CD4-positive, alpha-beta T cell treated with Interleukin-10 for 1 hour (primary cell): ENCODE measurements at places on chromosomes 16 and 17.

DNA sequence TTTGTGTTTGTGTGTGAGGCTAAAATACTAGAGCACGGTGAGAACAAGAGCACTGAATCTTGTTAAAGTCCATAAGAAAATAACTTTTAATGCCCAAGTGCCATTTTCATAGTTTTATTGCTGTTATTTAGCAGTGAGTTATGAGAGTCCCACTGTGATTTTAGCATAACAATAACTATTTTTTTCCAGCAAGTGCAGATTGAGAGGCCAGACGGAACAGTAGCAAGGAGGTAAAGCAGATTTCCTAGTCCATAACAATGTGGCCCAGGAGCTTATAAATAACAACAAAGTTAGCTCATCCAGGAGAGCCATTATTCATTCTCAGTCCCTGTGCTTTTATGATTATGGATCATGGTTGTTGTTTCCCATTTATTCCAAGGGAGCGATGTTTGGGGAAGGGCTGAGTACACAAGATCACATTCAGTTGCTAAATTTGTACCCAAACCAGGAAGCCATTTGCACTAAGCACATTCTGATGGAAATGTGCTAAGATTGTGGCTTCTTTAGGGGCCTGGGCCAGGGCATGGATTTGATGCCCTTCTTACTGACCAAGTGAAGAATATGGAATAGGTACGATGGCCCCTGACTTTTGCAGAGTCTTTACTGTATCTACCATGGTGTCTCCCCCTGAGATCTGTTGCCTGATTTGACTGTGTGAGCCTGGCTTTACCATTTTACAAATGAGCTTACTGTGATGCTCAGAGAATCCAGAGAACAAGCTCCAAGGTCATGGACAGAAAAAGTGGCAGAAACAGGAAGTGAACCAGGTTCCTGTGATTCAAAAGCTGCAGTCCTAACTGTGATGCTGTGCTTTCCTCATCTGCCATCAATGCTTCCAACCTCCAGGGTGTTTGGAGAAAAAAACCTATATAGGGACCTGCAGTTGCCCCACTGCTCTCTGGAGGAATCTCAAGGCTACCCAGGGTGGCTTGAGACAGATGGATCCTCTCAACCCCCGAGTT lies 204.7 kb upstream of the HSBP1 start:
- DNase-seq = no peak

GRCh38 chr17:76982408-76983074 lies 114.3 kb downstream of the MGAT5B start:
- DNase-seq = peak; percentile 12

DNA sequence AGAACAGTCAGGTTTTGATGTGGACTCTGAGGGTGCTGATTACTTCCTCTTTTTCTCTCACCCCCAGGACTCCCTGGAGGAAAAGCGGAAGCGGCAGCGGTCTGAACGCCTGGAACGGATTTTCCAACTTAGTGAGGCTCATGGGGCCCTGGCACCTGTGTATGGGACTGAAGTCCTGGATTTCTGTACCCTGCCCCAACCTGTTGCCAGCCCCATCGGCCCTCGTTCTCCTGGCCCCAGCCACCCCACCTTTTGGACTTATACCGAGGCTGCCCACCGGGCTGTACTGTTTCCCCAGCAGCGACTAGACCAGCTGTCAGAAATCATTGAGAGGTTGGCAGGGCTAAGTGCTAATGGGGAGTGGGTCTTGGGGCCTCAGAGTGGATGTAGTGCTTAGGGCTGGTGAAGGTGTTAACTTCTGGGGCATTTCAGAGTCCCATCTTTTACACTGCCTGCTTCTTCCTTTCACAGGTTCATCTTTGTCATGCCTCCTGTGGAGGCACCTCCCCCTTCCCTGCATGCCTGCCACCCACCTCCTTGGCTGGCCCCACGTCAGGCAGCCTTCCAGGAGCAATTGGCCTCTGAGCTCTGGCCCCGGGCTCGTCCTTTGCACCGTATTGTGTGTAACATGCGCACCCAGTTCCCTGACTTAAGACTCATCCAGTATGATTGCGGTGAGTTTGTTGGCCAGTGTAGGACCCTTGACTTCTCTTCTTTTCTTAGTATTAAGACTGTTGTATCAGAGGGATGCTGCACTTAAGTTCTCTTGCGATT lies 19.1 kb upstream of the PHKG2 start:
- DNase-seq = no peak

DNA sequence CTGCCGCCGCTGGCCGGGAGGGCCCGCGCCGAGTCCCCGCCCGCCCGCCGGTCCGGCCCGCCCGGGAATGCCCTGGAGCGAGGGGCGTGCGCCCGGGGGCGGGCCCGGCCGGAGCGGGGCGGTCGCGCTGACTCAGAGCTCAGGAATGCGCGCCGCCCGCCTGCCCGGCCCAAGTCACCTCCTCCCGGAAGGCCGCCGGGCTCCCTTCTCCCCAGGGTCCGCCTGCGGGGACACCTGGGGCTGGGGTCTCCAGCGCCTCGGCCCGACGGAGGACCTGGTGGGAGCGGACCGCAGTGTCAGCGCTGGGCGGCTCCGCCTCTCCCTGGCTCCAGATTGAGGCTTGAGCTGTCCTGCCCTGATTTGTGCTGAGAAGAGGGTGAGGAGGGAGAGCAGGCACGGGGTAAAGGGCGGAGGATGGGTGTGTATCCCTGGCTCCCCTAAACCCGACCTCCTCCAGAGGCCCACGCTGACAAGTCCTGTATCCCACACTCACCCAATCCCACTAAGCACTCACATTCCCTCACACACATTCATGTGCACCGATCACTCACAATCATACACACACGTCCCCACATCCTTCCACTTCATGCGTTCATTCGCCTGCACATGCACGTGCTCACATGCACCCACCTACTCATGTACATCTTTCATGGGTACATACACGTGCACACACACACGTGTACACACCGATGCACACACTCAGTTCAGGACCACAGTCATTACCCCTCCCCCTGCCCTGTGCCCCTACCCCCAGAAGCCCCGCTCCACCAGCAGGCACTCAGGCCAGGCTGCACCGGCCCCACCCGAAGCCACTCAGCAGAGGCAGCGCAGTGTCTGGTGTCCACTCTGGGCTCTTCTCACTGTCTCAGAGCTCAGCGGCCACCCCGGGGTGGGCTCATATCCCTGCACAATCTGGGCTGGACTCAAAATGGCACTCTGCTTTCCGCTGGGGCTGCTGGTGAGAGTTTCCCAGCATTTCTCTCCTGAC lies at the start of gene RHBDF1:
Gene RHBDF1 (minus strand): TSS at position 71 of the 988 bp plus-strand sequence. CDS start 7,616 bp downstream, outside the sequence.
- DNase-seq = no peak

DNA sequence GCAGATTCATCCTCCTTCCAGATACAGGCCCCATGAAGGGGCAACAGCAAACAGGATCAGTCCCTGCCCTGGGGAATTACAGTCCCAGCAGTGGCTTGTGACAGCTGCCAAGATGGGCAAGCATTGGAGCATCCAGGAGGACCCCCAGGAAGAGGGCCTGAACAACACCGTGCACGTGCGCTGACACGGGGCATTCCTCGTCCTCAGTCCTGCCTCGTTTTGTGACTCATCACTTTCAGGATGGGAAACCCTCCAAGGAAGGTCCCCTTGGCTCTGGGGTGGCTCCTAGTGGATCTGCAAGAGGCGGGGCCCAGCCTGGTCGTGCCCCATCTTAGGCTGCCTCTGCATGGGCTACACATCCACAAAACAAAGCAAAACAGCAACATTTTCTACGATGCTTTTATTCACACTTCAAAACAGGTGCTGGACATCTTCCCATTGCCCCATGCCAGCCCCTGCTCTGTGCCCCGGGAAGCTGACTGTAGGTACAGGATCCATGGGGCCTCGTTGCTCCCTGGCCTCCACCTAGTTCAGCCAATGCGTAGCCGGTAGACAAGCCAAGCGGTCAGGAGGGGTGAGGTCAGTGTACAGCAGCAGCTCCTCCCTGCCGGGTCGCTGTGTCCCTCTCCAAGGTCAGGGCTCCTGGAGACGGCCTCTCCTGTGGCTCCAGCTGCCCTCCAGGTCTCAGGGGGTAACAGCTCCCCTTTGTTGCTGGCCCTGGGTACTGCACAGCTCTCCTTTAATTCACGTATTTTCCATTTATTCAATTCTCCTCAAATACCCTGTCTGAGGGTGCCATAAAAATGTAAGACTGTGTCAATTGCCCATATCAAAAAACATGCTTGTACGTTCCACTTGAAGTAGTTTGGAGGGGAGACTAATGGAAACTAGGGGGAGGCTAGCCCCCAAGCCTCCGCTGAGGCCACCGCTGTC lies 32.2 kb downstream of the ACTG1 start:
- DNase-seq = no peak

DNA sequence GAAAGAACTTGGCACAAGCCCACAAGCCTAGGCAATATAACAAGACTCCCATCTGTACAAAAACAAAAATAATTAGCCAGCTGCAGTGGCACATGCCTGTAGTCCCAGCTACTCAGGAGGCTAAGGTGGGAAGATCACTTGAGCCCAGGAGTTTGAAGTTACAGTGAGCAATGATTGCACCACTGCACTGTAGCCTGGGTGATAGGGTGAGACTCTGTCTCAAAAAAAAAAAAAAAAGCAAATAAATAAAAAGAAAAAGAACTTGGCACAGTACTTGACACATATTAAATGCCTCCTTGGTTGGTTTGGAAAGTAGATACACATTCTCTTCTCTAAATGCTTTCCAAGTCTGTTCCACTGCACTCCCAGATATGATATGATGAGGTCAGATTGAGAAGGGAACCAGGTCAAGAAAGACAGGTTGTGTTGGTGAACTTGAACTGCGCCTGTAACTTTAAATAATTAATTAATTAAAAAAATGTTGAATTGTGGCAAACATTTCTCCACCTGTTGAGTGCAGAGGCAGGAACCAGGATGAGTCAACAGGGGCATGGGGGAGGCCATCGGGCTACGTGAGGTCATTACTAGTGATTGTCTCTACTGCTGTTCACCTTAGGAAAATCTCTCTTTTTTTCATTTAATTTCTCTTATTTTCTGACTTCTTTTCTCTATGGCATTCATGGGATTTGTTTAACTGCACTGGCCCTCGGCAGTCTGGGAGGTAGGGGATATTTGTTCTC lies 25.9 kb upstream of the EFCAB13 start:
- DNase-seq = no peak

GRCh38 chr17:78468366-78468765 lies 89.9 kb downstream of the PGS1 start:
- DNase-seq = no peak

DNA sequence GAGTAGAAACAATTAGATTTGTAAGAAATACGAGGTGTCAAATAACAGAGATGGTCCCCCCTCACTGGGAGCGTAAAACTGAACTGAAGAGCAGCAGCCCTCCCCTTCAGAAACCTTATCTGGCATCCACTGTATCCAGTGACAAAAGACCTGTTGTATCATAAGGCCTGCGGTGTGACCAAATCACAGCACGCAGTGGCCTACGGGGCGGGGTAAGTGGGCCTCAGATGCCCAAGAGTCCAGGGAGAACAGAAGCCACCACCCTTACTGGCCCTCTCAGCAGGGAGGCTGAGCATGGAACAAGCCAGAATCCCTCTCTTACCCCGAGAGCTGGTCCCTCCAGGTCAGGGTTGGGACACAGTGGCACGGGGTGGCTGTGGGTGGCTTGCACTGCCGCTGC lies 5.5 kb downstream of the JMJD6 start:
- DNase-seq = no peak

DNA sequence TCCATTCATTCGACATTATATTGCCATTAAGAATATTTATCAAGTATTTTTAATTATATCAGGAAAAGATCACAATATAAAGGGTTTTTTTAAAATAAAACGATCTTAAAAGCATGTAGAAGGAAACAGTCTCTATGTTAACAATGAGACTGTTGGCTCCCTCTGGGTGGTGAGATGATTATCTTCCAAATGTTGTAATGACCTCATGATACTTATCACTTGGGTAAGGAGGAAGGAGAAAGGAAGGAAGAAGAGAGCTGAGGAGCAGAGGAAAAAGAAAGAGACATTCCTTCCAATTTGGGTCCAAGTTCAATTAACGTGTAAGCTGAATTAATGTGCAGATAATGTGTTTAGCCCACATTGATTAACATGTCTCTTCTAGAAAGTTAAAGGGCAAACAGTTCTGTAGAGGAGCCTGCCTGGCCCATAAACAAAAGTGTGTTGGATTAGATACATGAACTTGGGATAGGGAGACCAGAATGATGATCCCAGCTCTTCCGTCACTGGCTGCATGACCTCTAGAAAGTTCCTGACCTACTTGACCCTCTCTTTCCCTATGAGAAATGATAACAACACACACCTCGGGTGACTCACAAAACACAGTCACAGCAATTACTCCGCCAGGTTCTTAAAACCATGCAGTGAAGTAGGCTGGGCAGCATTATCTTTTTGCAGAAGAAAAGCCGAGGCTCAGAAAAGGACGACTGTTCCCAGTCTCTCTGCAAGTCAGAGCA lies 32.0 kb downstream of the PIMREG start:
- no peak for DNase-seq

DNA sequence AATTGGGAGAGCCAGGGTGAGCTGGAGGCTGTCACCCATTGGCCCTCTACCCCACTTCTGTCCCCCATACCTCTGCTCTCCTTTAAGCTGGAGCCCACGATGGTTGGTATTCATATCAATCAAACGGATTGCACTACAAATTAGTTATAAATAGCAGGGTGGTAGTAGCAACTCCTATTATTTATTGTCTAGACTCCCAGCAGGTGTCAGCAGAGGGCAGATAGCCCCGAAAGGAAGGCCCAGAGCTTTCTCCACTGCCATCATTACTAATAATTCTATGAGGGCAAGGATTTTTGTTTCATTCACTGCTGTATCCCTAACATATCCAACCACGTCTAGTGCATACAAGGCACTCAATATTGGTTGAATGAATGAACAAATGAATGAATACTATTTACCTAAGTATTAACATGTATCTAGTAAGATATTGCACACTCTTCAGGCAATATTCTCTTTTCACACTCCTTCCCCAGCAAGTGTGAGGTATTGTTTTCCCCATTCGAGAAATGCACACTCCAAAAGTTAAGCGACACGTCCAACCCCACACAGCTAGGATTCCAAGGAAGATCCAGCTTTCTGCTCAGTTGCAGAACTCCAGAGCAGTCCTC lies 6.3 kb downstream of the C17orf50 start:
- peak; percentile 49 for DNase-seq

DNA sequence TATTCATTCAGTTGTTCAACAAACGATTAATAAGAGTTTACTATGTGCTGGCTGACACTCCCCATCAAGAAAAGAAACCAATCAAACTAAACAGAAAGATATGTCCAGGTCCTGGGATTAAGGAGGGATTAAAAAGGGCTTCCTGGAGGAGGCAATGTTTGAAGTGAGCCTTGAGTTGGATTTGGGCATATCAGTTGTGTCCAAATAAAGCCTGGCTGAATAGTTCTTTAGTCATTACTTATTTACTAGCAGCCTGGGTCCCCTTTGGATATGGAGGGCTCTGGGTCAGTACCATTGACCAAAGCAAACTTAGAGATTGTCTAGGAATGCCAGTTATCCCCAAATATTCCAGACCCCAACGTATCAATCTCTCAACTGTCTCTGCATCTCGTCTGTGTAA lies 117.7 kb downstream of the COPRS start:
- DNase-seq = no peak
